ENCODE measurements at places on chromosomes 2 and 18.

DNA sequence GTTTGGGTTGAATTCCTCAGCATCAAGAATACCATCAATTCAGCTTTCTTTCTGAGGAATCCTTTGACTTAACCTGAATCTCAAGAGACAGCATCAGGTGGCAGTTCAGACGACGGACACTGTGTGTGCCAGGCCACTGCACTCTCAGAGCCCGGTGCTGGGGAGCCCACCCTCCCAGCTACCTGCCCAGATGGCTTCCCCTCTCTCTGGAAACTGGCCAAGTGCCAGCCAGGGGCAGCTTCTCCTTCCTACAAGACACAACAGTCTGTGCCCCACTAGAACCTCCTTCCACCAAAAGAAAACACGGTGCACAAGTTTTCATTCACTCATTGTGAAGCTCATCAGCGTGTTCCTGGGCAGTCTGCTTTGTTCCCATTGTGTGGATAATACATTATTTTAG, 28.5 kb downstream of the MAL start:
- peaks cover 10% of the 10 kb centered on the region for H3K4me1 ChIP-seq
- H3K4me3 ChIP-seq = no peak overlapping the region
- no peak overlapping the region for H3K27ac ChIP-seq
- peaks cover 10% of the 10 kb centered on the region for H3K27me3 ChIP-seq
- no peak for DNase-seq
- H3K36me3 ChIP-seq = no peaks in the 10 kb centered on the region

GRCh38 chr18:6650747-6651146, 78.8 kb upstream of the ARHGAP28 start:
- peaks cover 2% of the 10 kb centered on the region for H3K27me3 ChIP-seq
- no peaks in the 10 kb centered on the region for H3K36me3 ChIP-seq
- peaks cover 2% of the 10 kb centered on the region for H3K4me1 ChIP-seq
- H3K4me3 ChIP-seq = no peak overlapping the region
- DNase-seq = no peak

DNA sequence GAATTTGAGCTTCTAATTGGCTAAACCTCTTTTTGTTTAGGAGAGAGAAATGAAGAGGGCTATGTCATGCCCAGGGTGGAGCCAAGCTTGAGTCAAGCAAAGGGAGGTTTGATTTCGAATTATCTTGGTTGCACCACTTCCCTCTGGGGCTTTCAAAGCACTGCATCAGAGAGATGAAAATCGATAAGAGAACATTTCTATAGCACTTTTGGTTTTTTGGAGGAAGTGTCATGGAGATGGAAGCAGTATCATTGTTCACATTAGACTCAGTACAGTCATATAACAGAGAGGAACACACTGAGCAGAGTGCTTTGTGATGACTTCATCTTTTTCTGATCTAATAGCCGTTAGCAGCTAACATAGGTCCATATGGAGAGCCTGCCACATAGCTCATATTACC, 120.3 kb upstream of the UXS1 start:
- DNase-seq = no peak
- no peak overlapping the region for H3K27ac ChIP-seq
- no peaks in the 10 kb centered on the region for H3K36me3 ChIP-seq
- H3K4me1 ChIP-seq = peaks cover 3% of the 10 kb centered on the region

DNA sequence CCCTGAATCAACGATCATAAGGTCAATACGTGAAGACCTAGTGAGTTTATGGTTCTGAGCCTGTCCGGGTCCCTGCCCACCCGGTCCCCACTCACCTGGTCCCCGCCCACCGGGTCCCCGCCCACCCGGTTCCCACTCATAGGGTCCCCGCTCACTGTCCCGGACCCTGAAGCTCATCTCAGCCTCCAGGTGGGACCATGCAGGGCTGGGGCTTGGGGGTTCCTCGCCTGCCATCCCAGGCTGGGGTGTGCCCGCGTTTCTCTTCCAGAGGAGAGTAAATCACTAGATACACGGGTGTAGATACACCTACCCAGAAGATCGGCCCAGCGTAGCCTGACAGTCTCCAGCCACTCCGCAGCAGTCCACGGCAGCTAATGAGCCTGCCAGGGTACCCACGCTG, 131.5 kb downstream of the MBP start:
- H3K36me3 ChIP-seq = no peaks in the 10 kb centered on the region
- H3K27ac ChIP-seq = no peak overlapping the region
- no peak for DNase-seq

DNA sequence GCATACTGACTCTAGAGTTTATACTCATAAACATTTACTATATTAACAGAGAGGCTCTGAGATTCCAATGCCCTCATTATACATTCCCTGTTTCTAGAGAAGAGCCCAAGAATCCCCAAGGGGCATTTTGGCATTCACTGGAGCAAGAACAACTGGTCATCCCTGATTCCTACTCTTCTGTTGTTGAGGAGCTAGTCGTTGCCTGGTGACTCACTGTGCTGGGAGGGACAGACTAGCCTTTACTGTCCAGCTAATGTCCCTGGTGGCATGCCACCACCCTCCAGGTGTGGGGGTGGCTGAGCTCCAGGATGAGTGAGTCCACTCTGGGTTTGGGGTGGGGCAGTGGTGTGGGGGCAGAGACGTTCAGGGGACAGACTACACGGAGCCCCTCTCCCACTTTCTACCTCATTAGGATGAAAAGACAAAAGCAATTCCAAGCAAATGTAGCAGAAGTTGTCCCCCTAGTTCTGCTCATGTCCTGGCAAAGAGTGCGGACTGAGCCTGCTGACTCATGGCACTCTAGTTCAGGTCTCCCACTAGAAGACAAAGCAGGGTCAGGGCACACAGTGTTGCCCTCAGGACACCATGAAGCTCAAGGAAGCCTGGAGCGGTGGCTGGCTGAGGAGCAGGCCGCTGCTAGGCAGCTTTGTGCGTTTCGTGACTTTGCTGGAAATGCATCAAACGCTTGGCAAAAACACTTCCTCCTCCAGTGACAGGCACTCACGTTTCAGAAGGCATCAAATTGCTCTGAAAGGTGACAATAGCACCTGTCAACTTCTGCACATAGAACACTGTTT, 49.4 kb downstream of the RHOB start:
- no peaks in the 10 kb centered on the region for H3K36me3 ChIP-seq
- H3K27me3 ChIP-seq = peaks cover 6% of the 10 kb centered on the region
- H3K4me3 ChIP-seq = no peak overlapping the region

GRCh38 chr2:133846476-133846875, 278.2 kb upstream of the NCKAP5 start:
- no peak overlapping the region for H3K4me3 ChIP-seq
- peaks cover 2% of the 10 kb centered on the region for H3K27me3 ChIP-seq
- H3K36me3 ChIP-seq = peaks cover 5% of the 10 kb centered on the region
- peaks cover 17% of the 10 kb centered on the region for H3K4me1 ChIP-seq

- H3K27ac ChIP-seq = no peak overlapping the region
- H3K4me1 ChIP-seq = no peaks in the 10 kb centered on the region
- H3K4me3 ChIP-seq = no peak overlapping the region
Observed at GRCh38 chr2:191459158-191459557, 214.0 kb downstream of the MYO1B start.

- peaks cover 49% of the 10 kb centered on the region for H3K4me1 ChIP-seq
- peaks cover 68% of the 10 kb centered on the region for H3K27me3 ChIP-seq
- peak overlapping the region; percentile 38 for H3K4me3 ChIP-seq
- DNase-seq = peak; percentile 16
Observed at GRCh38 chr2:63052411-63053080, 1.9 kb downstream of the OTX1 start.

GRCh38 chr2:19033240-19033639, 325.2 kb downstream of the OSR1 start:
- H3K4me3 ChIP-seq = no peak overlapping the region
- no peaks in the 10 kb centered on the region for H3K4me1 ChIP-seq
- H3K27me3 ChIP-seq = no peaks in the 10 kb centered on the region
- H3K27ac ChIP-seq = no peak overlapping the region
- no peaks in the 10 kb centered on the region for H3K36me3 ChIP-seq
- no peak for DNase-seq

DNA sequence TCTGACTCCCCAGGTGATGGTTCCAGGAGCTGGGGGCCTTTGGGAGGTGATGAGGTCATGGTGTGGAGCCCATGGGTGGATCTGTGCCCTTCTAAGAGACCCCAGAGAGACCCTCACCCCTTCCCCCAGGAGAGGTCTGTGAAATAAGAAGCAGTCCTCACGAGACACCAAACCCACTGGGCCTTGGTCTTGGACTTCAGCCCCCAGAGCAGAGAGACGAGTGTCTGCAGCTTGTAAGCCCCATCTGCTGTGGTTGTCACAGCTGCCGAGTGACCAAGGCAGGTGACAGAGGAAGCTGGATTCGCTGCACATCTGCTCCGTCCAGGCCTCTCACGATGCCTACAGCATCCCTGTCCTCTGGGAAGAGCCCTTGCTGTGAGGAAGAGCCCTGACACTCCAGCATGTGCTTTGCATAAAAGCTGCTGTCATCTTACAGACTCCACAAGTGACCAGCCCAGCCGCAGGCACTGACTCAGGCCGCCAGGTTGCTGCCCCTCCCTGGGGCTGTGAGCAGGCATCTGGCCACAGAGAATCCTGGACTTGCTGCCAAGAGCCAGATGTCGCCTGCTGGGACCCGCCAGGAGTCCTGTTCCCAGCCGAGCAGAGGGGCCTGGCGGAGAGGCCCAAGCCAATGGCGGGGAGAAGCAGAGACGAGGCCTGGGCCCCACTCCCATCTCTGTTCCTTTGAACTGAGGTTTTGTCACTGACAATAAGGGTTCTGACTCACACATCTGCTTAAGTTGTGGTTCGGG, 150.8 kb downstream of the PXDN start:
- peaks cover 1% of the 10 kb centered on the region for H3K27me3 ChIP-seq
- H3K4me1 ChIP-seq = peaks cover 12% of the 10 kb centered on the region
- H3K27ac ChIP-seq = no peak overlapping the region
- H3K36me3 ChIP-seq = no peaks in the 10 kb centered on the region
- H3K4me3 ChIP-seq = no peak overlapping the region
- no peak for DNase-seq

DNA sequence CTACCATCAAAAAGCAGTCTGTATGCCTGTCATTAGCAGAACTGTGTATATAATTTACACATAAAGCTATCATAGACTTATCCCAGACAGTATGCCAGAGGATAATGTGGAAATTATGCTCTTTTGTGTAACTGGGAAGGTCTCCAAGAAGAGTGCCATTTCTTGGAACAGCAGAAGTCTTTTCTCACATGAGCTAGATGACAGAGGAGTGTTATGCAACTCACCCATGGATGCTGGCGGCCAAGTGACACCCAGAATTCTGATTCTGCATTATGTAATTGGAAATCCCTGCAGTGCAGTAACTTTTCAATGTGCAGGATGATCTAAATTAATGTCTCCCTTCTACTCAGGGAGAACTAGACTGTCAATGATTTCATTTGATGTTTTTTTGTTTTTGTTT, 160.0 kb downstream of the UBE2E3 start:
- peaks cover 8% of the 10 kb centered on the region for H3K4me1 ChIP-seq
- H3K27me3 ChIP-seq = no peaks in the 10 kb centered on the region
- no peak overlapping the region for H3K4me3 ChIP-seq

DNA sequence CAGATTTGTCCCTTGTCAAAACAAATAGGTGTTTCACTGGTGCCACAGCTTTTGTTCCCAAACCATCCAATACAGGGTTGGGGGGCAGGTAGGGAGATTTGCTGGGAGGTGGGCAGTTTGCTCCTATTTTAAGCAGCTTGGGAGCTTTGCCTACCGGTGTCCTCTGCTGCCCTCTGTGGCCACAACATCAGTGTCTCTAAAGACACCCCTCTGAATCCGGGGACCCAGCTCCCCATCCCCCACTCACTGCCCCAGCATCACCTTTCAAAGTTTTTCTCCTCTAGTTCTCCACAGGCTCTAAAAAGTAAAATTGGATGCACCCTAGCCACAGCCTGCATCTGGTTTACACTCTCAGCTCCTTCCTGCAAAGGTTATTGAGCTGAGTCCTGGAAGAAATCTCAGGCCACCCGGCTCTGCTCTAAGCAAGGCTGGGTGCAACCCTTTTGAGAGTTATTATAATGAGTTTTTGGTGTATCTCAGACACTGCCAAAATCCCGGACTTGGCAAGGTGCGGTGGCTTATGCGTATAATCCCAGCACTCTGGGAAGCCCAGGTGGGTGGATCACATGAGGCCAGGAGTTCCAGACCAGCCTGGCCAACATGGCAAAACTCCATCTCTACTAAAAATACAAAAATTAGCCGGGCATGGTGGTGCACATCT, 2.9 kb upstream of the EPAS1 start:
- peaks cover 13% of the 10 kb centered on the region for H3K27me3 ChIP-seq
- peaks cover 4% of the 10 kb centered on the region for H3K36me3 ChIP-seq

DNA sequence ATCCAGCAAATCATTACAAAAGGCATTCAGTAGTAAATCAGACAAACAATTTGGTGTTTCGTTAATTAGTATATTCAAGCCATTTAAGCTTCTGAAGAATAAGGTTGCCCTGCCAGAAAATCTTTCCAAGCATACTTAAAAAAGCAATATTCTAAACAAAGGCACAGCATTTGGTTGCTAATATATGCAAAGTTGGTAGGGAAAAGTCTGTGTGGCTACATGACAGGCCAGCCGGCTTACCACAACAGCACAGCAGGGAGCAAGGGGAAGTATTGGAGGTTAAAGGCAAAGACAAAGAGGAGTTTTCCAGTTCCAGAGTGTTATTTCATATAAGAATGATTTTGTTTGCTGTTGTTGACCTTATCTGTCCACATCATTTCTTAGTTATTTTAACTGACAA, 282.3 kb downstream of the MBD5 start:
- H3K36me3 ChIP-seq = no peaks in the 10 kb centered on the region
- DNase-seq = no peak
- no peak overlapping the region for H3K4me3 ChIP-seq

DNA sequence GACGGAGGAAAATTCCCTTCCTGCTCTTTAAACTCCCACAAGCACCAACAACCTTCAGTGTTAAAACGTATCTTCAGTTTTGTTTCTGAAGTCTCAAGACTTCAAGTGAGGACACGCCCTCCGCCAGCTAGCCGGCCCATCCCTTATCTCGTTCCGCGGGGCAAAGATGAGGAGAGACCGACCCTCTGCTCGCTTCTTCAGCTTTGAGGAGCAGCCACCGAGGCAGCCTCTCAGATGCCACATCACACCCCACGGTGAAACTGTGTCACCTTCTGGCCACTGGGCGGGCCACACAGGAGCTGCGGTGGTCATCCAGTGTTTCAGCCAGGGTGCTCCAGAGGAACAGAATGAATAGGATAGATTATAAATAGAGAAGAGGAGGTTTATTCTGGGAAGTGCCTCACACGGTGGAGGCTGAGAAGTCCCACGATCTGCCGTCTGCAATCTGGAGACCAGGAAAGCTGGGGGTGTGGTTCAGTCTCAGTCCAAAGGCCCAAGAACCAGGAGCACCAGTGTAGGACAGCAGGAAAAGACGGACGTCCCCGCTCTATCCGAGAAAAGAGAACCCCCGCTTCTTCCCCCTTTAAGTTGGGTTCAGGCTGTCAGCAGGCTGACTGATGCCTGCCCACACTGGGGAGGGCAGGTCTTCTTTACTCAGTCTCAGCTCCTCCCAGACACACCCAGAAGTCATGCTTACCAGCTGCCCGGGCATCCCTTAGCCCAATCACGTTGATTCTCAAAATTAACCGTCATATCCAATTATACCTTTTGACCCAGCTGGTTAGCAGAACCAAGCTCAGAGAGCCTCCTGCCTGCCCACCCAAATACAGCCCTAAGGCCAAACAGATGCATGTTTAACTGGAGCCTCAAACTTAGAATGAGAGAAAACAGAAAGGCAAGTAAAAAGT, 399.7 kb upstream of the ID2 start:
- no peak overlapping the region for H3K4me3 ChIP-seq
- H3K4me1 ChIP-seq = no peaks in the 10 kb centered on the region
- no peak for DNase-seq
